ENCODE measurements at places on chromosomes 3 and 15.

GRCh38 chr3:111737047-111737705, 121.9 kb upstream of the PHLDB2 start:
- DNase-seq: no peak

DNA sequence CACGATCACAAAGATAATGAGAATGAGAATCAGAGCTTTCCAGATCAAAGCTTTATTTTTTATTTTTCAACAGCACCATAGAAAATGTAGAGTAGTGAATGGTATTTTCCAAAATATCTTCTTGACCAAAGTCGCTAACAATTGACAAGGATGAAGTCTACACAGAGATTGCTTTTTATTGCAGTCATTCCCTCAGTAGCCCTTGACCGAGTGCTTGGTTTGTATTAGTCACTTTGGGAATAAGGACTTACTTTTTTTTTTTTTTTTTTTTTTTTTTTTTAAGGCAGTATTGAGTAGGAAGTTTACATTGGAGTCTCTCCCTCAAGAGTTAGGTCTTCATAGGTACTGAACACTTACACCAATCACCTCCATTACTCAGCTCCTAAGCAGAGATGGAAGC, 39.8 kb downstream of the THRB start:
- DNase-seq: no peak

DNA sequence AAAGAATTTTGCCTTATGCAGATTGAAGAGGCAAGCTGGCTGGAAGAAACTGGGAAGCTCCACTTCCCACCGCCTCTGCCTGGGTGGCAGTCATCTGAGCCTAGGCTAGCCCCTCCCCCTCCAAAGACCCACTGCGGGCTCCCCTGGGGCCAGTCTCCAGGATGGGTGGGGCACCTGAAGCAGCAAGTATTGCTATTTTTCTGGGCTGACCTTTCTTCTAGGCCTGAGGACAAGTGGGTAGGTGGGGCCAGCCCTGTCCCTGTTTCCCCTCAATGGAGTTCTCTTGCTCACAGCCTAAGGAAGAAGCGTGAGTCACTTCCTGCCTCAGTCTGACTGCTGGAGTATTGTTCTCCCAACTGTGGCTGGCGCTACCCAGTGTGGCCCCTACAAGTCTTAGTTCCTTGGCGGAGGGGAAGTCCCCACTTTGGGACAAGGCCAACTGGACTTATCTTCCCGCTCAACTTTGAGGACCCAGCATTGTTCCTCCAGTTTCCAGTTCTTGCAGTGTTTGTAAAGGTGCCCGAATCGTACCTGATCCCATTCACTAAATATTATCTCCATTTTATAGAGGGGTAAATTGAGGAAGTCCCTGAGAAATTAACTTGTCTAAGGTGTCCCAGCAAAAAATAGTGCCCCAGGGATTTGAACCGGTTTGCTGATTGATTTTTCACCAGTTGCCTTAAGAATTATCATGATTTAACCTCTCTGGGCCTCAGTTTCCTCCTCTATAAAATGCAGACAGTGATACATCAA, 1.4 kb downstream of the FURIN start:
- DNase-seq: peak; percentile 23

- DNase-seq: no peak
Measured at GRCh38 chr15:84721371-84721770, 5.4 kb upstream of the SEC11A start.

- DNase-seq: no peak
Measured at GRCh38 chr15:67300266-67301025, 45.9 kb downstream of the IQCH start.

GRCh38 chr15:35104526-35105147, 19.5 kb upstream of the NANOGP8 start:
- DNase-seq: no peak

DNA sequence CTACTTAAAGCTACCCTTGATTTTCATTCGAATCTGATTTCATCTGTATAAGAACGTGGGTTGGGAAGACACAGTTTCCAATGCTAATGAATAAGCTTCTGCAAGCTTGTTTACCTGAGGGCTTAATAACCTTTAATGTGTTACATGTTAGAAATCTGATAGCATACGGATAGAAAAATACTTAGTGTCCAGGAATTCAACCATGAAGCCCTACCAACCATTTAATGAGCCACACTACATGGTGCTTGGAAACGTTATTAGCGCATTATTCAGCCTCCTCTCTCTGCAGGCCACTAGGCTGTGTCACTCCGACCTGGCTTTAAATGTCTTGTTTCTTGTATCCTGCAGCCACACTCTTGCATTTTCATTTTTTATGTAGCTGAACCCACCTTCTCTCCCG, 1.6 kb downstream of the FAM81A start:
- no peak for DNase-seq

DNA sequence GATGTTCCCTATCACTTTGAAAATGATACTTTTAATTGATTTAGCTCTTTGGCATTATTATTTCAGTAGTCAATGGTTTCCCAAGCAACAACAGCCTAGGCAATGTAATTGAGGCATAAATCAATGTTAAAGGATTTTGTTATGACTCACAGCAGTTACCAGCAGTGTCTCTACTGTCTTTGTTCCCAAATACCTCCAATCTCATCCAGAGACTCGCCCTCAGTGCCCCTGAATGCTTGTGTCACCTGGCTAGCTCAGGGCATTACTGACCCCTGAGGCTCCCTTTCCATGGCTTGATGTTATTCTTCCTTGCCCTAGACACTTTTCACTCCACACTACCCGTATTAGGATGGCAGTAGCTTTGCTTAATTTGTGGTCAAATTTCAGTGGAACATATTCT, 227.2 kb downstream of the SQOR start:
- no peak for DNase-seq

DNA sequence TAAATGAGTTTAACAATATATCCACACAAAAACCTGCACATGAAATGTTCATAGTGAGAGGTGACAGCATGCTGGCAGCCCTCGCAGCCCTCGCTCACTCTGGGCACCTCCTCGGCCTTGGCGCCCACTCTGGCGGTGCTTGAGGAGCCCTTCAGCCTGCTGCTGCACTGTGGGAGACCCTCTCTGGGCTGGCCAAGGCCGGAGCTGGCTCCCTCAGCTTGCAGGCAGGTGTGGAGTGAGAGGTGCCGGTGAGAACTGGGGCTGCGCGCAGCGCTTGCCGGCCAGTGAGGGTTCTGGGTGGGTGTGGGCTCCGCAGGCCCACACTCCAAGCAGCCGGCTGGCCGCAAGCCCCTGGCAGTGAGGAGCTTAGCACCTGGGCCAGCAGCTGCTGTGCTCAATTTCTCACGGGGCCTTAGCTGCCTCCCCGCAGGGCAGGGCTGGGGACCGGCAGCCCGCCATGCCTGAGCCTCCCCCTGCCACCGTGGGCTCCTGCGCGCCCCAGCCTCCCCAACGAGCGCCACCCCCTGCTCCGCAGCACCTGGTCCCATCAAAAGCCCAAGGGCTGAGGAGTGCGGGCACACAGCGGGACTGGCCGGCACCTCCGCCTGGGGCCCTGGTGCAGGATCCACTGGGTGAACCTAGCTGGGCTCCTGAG, 3.4 kb downstream of the CCDC13 start:
- no peak for DNase-seq

DNA sequence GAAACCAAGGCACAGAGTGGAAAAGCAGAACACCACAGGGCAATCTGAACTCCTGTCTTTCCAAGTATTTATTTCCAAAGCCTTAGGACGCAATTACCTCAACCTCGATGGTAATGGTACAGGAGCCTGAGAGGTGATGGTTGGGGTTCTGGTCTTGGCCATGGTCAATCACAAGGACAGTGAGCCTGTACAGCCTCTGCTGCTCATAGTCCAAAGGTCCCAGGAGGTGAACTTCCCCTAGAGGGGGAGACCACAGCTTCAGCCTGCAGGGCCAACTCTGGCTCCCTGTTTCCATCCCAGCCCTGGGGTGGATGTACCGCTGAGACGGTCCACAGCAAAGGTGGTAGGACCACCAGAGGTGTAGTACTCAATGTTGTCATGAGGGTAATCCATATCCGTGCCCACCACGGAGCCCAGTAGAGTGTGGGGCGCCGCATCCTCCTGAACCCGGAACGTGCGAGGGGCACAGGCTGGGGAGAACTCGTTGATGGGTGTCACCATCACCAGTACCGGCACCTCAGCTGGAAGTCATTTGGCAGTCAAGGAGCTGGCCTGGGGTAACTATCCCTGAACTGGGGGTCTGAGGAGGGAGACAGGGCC, 6.1 kb downstream of the CDHR4 start:
- DNase-seq: no peak

DNA sequence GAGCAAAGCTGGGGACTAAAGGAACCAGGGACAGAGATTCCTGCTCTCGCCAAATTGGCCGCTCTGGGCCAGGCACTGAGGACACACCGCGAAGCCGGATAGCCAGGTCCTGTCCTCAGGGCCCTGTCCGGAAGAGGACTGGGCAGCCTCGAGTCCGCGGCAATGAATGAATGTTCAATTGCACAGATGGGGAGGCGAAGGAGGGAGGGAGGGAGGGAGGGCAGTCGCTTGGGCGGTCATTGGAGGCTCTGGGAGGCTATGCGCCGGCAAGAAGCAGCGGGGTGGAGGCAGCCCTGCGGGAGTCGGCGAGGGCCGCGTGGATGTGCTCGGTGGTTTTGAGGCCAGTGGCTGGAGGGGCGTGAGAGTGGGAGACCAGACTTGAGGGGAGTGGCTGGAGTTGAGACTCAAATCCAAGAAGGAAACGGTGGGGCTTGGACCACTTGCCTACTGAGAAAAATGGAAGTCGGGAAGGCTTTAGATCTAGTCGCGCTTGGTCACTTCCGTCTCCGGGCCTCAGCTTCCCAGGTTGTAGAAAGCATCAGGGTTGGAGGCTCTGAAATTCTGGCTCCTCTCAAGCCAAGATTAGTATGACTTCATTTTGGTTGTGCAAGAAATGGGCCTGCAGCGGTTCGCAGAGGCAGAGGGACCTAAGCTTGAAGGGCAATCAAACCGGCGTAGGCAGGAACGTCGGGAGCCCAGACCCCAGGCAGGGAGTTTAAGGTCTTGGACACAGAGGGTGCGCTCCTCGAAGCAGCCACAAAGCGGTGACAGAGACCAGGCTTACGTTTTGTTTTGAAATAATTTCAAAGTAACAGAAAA, 21.1 kb upstream of the PLXND1 start:
- DNase-seq: peak; percentile 77

- no peak for DNase-seq
Measured at GRCh38 chr15:95541301-95541700, 789.2 kb upstream of the NR2F2 start.

GRCh38 chr3:66470956-66471686, 29.7 kb downstream of the LRIG1 start:
- no peak for DNase-seq

DNA sequence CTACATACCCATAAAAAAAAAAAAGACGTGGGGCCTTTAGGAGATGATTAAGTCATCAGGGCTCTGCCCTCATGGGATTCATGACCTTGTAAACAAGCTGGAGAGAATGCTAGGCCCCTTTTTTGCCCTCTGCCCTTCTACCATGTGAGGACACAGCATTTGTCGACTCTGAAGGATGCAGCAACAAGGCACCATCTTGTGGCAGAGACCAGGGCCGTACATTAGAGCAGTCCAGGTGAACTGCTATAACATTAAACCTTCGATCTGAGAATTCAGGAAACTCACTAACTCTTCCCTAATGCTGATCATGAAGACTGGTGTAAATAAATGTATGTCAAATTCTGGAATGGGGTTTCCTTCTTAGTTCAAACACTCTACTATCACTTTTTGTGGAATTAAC, 30.7 kb upstream of the SIAH2 start:
- no peak for DNase-seq

- DNase-seq: no peak
Measured at GRCh38 chr3:194350726-194351071, 429 bp downstream of the CPN2 start.

GRCh38 chr15:81182756-81183438, 13.8 kb upstream of the IL16 start:
- no peak for DNase-seq

- DNase-seq: no peak
Measured at GRCh38 chr3:78926523-78926922, 841.3 kb downstream of the ROBO1 start.

DNA sequence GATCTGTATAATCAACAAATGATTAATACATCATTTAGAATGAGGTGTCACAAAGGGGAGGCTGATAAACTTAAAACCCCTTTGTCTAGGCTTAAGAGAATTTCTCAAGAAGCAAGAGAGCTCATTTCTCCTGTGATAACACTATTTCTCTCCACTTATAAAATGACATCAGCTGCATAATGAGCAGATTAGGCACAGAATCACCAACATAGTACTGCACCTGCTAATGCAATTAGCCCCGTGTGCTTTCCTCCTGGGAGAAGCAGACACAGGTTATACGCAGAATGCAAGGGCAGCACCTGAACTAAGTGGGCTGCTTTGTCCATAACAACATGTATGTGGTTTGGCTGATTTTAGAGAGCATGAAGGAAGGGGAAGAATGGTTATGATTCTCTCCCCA, 515.3 kb upstream of the CFAP20DC start:
- no peak for DNase-seq

GRCh38 chr15:50065279-50065678, 53.8 kb downstream of the ATP8B4 start:
- no peak for DNase-seq

Measured in SHP77 treated with DMSO at 0.1 percent for 48 hours (cell line).